ENCODE measurements at places on chromosomes 6 and 20. TPM values are rescaled to one million over a fixed set of nuclear protein-coding genes. Genes with fewer than 3 reads are reported as not detected.
A peak's percentile ranks its signal among the peaks of the same experiment; 100 is the strongest.

- no peak for DNase-seq
Observed at GRCh38 chr6:97198046-97198565, 84.9 kb downstream of the MMS22L start.

GRCh38 chr6:111861431-111861885 lies 11.8 kb downstream of the FYN start:
- no peak for DNase-seq

DNA sequence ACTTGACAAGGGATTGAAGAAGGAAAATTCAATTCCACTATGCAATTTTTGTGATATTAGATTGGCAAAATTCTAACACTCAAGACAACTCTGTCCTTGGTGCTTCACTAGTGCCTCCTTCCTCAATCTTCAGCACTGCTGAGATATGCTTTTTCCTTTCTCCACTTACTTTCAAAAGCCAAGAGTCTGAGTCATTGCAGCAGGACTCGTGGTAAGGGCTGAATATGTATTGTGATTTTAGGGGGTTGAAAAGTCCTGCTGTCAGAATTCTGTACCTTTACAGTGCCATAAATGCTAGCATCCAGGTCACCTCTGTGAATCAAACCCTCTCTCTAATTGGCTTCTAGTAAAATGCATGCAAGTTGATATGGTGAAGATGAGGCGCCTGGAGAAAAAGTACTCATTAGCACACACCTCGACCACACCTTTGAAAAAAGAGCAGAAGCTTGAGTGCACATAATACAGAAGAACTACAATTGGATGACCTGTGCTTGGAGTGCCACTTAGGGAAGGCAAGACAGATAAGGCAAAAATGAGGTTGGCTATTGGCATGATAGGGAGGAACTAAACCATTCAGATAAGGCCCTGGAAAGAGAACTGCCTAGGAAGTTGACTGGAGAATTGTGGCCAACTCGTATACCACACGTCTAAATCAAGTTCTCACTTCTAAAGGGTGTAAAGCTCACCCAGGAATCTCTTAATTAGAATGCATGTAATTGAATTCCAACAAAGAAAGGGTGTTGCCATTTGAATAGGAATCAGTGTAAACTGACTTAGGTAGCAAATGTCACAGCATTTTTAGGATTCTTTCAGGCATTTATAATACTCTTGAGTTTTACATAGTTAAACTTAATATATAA lies 43.6 kb upstream of the FAM83B start:
- DNase-seq, result no peak

DNA sequence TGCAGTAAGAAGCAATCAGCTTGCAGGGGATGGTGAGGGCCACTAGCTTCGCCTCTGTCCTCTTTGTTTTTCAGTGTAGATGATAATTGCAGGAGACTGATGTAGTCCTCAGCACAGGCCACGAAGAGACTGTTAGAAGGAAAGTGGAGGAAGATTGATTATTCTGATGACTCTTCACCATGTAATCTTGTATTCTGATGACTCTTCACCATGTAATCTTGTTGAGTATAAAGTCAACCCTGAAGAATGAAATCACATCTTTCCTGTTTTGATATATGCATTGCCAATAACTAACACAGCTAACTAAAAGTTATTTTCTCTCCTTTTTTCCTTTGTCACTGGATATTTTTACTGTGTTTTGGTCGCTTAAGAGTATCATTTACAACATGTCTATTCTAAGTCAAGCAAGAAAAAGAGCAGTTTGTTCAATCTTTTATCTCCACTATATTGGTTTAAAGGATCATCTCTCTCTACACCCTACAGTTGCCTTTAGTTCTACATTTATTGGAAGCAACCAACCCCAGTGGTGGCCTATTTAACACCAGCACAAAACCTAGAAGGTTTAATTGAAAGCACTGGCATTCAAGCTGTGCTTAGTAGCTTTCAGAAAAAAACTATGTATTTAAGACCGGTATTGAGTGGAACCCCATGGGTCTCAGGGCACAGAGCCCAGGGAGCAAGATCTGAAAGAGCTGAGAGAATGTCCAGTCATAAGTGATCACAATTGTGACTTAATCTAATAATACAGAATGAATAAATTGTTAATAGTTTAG lies 107.2 kb upstream of the BTBD3 start:
- no peak for DNase-seq

- DNase-seq, result no peak
Observed at GRCh38 chr6:166933396-166933795, 23.0 kb downstream of the RNASET2 start.

DNA sequence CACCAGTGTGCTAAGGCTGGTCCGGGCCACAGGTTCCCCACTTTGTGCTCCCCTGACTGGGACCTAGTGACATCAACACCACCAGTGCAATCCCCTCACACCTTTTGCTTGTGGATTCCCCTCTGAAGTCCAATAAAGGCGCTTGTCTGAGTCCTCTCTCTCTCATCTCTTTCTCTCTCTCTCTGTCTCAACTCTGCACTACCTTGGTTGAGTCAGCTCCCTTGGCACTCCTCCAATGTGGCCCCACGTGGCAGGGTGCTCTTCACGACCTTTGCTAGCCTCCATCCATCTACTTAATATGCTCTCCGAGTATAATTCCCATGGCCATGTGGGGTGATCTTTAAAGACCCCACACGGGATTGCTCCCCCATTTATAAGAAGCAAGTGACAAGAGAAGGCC lies 385.0 kb downstream of the CD83 start:
- no peak for DNase-seq

- peak; percentile 92 for DNase-seq
Observed at GRCh38 chr6:142146828-142147662, at the start of the genes NMBR and VTA1. TSS of gene NMBR (minus strand) at chr6:142147122. CDS start at chr6:142088658, 58,464 bp downstream. TSS of gene VTA1 (plus strand) at chr6:142147263. CDS start at chr6:142147288, 25 bp downstream.

DNA sequence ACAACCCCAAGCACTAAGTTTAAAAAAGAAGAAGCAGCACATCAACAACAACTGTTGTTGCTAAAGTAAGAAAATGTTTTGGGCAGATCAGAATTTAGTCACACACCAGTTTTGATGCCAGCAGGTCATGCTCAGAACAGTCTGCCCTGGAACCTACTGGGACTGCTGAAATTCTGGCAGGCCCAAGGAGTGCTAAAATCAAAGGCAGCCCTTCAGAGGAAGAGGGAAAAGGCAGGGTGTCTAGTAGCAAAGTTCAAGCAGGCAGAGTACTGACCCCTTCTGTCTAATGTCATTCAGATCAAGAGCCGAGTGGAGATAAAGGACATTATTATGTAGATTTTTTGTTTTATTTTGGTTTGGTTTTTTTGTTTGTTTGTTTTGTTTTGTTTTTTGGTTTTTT lies 96.6 kb upstream of the LOC128125822 start:
- no peak for DNase-seq

- no peak for DNase-seq
Observed at GRCh38 chr6:127182501-127182900, 64.0 kb downstream of the RSPO3 start.

DNA sequence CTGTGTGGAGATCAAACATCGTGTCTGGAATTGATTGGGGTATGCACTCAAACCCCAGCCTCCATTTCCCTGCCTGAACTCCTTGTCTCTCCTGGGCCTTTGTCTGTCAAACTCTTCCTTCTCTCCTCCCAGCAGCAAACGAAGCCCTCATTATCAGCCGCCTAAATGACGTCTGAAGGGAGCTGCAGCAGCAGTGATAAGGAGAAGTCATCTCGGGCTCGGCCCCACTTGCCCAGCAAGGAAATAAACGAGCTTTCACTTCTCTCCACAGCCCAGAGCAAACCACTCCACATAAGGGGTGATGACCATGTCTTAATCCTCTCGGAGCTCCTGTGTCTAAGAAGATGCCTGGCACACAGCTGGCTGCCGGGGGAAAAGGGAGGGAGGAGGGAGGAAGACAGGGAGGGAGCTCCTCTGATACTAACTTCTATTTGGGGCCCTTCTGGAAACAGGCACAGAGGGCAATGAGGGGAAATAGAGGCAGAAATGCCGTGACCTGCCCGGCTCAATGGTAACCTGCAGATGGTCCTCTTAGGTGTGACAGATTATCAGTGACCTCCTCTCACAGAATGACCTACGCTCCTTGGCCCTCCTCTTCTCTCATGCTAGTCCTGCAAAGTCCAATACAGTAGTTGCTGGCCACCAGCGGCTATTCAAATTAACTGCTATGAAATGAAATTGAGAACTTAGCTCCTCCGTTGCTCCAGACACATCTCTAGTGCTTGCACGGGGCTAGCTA lies 100.4 kb downstream of the PXDC1 start:
- DNase-seq, result no peak

DNA sequence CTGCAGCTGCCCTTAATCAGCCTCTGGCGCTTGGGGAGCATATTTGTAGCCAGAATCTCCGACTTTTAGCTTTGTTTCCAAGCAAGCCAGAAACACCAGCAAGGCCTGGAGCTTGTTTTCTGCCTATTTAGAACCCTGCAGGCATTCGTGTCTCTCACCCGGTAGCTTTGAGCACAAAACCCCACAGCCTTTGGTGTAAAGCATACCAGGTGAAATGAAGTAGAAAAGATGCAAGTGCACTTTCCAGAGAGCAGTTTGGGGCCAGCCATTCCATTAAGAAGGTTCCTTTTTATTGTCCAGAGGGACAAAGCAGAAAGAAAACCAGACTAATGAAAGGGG lies 736 bp downstream of the FAM217B start:
- DNase-seq, result no peak

DNA sequence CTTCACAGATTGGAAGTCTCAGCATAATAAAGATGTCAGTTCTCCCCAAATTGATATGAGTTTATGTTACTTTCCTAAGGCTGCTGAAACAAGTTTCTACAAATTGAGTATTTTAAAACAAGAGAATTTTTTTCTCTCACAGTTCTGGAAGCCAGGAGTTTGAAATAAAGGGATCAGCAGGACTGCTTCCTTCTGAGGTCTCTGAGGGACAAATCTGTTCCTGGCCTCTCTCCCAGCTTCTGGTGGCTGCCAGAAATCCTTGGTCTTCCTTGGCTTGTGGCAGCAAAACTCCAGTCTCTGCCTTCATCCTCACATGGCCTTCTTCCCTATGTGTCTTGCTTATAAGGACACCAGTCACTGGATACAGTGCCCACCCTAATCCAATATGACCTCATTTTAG lies 136.1 kb downstream of the TFAP2A start:
- no peak for DNase-seq

- no peak for DNase-seq
Observed at GRCh38 chr20:39897781-39898466, 791.1 kb downstream of the MAFB start.

DNA sequence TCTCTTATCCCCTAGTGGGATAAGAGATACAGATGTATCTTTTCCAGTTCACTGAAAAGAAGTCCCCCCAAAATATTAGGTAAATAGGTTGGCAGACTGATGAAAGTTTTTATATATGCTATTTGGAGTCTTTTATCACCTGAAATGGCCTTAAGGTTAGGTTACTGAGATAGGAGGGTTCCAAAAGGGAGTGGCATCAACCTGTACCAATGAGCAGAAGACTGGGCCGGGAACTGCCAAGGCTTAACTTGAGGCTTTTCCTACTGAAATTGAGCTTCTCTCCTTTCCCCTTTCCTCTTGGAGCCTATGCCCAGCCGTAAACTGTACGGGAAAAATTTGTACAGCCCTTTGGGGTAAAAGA lies 42.0 kb downstream of the EIF2S2 start:
- DNase-seq, result no peak

The DEFB124 gene
- total RNA-seq, result not detected

The ME1 gene
- 0.50 TPM for total RNA-seq

The HEY2 gene
- 0.22 TPM for total RNA-seq

The SRF gene
- 34.4 TPM for total RNA-seq

The MUCL3 gene
- total RNA-seq, result not detected

The PTK6 gene
- 0.11 TPM for total RNA-seq

The GRM1 gene
- not detected for total RNA-seq

The C6orf58 gene
- total RNA-seq, result not detected

The SLC2A10 gene
- total RNA-seq, result not detected

Data from activated naive CD8-positive, alpha-beta T cell treated with anti-CD3 and anti-CD28 coated beads, Interleukin-2, amount 10 ng/mL, durations not matched to agents 7 days and 5 days (primary cell).